Cardiac fibroblast (primary cell): ENCODE measurements at places on chromosomes 2 and 18.

GRCh38 chr18:52319424-52319983 lies 20.5 kb upstream of the DCC start:
- DNase-seq: no peak

DNA sequence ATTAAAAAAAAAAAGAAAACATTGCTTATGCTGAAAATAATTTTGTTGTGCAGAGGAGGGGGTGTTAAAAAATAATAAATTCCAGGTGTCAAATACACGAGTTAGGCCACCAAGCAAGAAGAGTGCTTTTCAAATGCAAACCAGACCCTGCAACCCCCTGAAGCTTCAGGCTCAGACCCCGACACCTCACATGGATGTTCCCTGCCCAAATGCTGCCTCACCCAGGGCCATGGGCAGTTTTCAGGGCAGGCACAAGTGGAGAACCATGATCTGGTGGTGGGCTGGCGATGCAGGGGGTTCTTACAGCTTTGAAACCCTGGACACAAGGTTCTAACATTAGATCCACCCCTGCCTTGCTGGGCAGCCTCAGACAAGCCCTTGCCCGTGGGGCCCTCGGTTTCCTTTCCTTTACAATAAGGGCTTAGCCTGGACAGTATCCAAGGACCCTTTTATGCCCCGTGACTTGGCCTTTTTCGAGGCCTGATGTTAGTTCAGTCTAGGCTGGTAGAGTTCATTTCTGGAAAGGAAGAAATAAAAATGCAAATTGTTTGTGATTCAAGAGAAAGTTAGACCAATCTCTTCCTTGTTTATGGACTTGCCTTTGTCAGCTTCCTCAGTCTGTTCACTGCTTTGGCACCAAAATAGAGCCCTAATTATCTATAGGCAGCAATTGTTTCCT lies 168.7 kb downstream of the DDX1 start:
- no peak for DNase-seq

DNA sequence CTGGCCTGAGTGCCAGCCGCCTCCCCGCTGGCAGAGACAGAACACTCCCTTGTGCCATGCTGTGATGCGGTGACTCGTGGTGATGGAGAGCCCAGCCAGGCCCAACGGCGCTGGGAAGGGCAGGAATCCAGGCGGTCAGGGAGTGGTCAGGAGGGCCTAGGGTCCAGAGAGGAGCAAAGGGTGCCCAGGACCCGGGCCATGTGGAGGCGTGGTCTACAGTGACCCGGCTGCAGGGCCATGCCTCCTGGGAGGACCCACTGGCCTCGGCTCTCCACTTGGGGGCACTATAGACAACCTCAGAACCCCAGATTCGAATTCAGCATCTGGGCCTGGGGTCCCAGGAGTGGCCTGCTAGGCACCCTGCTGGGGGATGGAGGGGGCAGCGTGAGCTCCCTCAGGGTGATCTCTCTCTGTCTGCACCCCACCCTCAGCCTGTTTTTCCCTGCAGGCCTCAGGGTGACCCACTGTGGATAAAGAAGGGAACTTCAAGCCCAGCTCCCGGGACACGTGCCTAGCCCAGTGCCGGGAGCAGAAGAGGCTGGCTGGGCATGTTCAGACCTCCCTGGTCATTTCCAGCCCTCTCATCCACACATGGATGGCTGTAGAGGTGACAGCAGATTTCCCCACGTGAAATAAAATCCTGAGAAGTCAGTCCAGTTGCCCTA lies 13.0 kb downstream of the AMER3 start:
- no peak for DNase-seq

DNA sequence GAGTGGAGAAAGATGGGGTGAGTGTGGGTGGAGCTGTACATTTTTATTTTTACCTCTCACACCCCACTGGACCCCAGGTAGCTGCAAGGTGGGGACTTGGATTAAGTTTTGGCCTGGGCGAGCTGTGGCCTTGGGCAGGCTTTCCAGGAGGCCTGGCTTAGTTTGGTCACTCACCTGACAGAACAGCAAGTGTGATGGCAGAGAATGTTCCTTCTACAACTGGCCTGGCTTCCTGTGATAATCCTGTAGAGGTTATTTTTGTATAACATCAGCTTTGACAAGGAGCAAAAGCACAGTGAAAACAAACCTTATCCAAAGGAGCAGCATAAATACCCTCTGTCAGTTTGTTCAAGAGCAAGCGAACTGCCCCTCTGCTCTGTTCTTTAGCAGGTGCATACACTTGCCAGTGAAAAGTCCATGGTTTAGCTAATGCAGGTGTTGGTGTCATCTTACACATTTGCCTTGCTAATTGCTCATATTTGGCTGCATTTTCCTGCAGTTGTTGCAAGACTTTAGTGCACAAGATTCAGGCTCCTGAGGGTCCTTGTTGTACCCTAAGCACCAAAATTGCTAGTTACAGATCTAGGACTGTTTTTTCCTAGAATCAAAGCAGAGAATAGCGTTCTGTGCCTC lies 6.3 kb downstream of the THNSL2 start:
- no peak for DNase-seq

GRCh38 chr18:62885804-62886203 lies 170.5 kb downstream of the PHLPP1 start:
- DNase-seq: no peak

GRCh38 chr2:131040661-131041401 lies 52.4 kb downstream of the FAM168B start:
- DNase-seq: peak; percentile 43

- peak; percentile 92 for DNase-seq
Measured at GRCh38 chr2:172968061-172968469, 107.6 kb upstream of the MAP3K20 start.

GRCh38 chr2:234571620-234572407 lies 74.9 kb upstream of the ARL4C start:
- DNase-seq: peak; percentile 26

- peak; percentile 90 for DNase-seq
Measured at GRCh38 chr2:201149064-201149820, 33.3 kb downstream of the CFLAR start.

GRCh38 chr2:131588152-131588873 lies 60.6 kb downstream of the CCDC74A start:
- DNase-seq: no peak

GRCh38 chr2:181462033-181462432 lies 4.8 kb downstream of the ITGA4 start:
- no peak for DNase-seq

GRCh38 chr2:207321514-207321913 lies 155.8 kb upstream of the KLF7 start:
- no peak for DNase-seq

GRCh38 chr2:119286661-119287060 lies 63.0 kb downstream of the STEAP3 start:
- DNase-seq: no peak

DNA sequence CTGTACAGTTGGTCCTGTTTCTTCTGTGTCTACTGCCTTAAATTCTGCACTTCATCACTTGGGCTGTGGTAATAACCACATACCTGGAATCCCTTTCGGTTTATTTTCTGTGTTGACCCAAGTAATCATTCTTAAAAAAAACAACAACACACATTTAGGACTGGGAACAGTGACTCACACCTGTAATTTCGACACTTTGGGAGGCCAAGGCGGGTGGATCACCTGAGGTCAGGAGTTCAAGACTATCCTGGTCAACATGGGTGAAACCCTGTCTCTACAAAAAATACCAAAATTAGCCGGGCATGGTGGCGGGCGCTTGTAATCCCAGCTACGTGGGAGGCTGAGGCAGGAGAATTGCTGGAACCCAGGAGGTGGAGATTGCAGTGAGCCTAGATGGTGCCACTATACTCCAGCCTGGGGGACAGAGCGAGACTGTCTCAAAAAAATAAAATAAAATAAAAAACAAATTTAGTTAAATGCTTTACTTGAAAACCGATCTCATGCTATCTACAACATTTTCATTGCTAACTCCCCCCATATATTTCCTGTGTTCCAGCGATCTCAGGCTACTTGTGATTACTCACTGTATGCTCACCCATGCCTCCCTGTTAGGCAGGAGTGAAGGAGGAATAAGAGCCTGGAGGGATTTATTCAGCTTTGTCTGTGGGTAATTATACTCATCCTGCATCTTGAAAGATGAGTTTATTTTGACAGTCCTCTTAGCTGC lies 18.2 kb downstream of the ACSL3 start:
- DNase-seq: peak; percentile 79

DNA sequence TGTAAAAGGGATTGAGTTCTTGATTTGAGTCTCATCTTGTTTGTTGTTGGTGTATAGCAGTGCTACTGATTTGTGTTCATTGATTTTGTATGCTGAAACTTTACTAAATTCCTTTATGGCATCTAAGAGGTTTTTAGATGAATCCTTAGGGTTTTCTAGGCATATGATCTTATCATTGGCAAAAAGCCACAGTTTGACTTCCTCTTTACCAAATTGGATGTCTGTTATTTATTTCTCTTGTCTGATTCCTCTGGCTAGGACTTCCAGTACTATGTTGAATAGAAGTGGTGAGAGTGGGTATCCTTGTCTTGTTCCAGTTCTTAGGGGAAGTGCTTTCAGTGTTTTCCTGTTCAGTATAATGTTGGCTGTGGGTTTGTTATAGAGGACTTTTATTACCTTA lies 4.8 kb downstream of the ANKAR start:
- DNase-seq: peak; percentile 32

GRCh38 chr2:120592084-120592483 lies 143.6 kb upstream of the GLI2 start:
- DNase-seq: no peak

GRCh38 chr2:219378163-219378851 lies 9.4 kb downstream of the DNPEP start:
- DNase-seq: no peak

- peak; percentile 26 for DNase-seq
Measured at GRCh38 chr2:62270728-62271127, 74.8 kb downstream of the B3GNT2 start.

- peak; percentile 91 for DNase-seq
Measured at GRCh38 chr18:61551586-61551985, 218.4 kb downstream of the CDH20 start.

DNA sequence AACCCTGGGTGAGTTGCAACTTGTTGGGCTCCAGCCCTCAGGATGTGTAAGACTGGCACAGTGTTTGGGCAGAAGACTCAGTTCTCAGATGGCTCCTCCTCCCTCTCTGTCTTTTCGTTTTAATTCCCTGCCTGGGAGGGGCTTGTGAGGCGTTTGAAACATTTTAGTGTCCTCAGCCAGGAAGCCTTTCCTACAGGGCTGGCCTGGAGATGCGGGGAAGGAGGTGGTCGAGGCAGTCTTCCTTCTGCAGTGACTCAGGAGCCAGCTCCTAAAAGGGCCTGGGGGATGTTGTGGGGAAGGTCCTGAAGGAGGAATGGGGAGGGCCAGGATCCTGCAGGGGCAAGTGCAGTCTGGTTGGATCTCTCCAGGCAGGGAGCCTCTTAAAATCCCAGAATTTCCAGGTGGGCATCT lies 22.1 kb upstream of the IGFBP5 start:
- DNase-seq: no peak

DNA sequence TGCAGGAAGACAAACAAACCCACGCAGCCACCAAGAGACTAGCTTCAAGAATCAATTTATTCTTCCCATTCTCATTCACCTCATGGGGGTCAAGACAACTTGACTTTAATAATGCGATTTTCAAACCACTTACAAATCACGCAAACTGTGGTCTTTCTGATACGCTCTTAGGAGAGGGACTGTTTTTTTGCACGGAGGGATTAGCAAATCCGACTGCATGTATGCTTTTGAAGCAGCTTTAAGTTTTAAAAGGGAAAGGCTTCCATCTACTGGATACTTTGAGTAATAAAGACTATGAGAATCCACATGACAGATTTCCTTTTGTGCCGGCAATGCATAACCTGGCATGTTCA lies 322.9 kb upstream of the KCNJ3 start:
- DNase-seq: peak; percentile 68

DNA sequence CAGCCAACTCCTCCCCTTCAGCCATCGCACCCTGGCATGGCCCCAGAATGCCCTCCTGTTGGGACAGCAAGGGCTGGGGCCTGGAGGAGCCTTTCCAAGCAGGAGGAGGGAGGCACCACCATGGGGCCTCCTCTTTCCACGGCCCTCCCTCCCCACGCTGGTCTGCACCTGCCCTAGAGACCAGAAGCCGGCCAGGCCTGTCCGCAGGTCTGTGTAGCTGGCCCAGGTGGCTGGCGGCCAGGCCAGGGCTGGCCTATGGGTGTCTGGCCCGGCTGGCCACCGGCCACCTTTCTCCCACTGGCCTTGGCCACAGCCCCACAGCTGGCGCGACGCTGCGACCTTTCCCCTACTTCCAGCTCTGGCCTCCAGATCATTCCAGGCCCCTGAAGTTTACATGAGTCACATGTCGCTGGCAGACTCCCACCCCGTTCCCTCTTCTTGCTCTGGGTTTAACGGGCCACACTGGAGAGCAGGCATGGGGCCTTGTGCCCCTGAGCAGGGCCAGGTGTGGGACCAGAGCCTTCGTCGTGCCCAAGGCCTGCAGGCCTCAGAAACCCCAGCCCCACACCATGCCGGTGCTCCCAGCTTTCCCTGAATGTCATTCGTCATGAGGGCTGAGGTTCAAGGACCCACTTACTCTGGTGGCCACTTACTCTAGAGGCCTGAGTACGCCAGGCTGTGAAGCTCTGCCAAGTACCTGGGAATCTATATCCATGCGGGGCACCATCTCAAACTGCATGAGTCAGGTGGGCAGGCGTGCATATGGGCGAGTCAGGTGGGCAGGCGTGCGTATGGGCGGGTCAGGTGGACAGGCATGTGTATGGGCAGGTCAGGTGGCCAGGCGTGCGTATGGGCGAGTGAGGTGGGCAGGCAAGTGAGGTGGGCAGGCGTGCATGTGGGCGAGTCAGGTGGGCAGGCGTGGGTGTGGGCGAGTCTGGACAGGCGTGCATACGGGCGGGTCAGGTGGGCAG lies 33.3 kb upstream of the KLF11 start:
- DNase-seq: peak; percentile 46

GRCh38 chr2:45353879-45354278 lies 257.2 kb downstream of the SRBD1 start:
- peak; percentile 96 for DNase-seq

DNA sequence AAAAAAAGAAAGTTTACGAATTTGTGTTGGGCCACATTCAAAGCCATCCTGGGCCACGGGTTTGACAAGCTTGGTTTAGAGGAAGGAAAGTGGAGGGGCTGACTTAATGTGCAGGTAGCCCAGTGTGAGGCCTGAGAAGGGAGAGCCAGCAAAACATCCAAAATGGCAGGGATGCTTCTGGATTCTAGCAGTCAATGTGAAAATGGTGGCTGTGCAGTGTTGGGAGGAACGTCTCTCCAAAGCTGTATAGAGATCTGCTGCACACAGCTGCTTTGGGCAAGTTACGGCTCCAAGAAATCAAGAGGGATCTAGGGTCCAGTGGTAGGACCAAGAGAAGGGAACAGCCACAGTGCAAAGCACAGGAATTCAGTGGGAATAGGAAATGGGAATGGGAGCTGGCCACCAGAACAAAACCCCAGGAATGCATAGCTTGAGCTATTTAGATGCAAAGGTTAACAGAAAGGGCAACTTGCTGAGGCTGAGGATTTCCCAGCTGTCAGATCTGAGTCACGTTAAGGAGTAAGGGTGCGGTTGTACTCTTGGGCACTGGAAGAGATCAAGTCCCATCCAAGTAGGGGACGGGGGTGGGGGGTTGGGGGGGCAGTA lies 70.6 kb downstream of the B3GNT2 start:
- DNase-seq: peak; percentile 65

DNA sequence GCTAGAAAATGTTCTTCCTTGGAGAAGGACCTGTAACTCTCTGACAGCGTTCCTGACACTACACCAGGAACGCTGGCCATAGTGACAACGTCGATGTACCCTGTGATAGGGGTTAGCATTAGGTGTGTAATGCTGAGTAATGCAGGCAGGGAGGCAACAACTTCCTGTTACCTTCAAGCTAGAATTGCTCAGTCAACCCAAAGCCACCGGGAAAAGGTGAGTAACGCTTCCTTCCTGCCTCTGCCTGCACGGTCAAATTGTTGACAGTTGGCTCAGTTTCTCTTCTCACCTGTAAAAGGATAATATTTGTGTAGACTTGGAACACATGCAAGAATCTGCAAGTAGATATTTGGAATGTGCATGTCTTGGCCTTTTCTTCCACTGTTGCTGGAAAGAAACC lies 12.7 kb downstream of the FAM110C start:
- no peak for DNase-seq
